Right hindlimb (tissue), 1 donor: ENCODE measurements at places on chromosomes 13 and 19.

- DNase-seq = no peak
These were observed 58.7 kb upstream of the RGCC start for GRCh38 chr13:41398494-41399170.

- no peak for DNase-seq
These were observed 18.8 kb upstream of the GTF2F2 start for GRCh38 chr13:45101327-45102018.

DNA sequence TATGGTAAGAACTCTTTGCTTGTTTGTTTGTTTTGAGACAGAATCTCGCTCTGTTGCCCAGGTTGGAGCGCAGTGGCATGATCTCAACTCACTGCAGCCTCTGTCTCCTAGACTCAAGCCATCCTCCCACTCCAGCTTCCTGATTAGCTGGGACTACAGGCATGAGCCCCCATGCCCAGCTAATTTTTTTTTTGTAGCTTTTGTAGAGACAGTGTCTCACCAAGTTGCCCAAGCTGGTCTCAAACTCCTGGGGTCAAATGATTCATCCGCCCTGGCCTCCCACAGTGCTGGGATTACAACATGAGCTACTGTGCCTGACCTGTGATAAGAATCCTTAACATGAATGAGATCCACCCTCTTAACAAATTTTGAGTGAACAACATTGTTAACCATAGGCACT is 183.9 kb upstream of the TSHZ3 start:
- DNase-seq = no peak

- DNase-seq = no peak
These were observed 3.4 kb downstream of the SF3A2 start for GRCh38 chr19:2239771-2240770.

DNA sequence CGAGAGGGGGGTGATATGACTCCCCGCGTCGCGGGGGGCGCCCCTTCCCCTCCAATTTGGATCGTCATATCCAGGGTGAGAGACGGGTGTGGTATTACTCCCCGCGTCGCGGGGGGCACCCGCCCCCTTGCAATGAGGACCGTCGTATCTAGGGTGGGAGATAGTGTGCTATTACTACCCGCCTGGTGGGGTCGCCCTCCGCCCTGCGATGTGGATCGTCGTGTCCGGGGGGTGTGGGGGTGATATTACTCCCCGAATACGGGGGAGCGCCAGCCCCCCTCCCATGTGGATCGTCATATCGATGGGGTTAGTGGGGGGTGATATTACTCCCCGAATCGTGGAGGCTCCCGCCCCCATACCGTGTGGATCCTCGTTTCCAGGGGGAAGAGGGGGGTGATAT is 29.2 kb upstream of the RGCC start:
- DNase-seq = no peak

GRCh38 chr13:67966065-67966464 is 735.9 kb upstream of the PCDH9 start:
- no peak for DNase-seq

- peak; percentile 78 for DNase-seq
These were observed 2.7 kb upstream of the MIDN start for GRCh38 chr19:1245494-1246264.

- DNase-seq = peak; percentile 12
These were observed 2.8 kb downstream of the COL4A2 start for GRCh38 chr13:110309661-110310524.

DNA sequence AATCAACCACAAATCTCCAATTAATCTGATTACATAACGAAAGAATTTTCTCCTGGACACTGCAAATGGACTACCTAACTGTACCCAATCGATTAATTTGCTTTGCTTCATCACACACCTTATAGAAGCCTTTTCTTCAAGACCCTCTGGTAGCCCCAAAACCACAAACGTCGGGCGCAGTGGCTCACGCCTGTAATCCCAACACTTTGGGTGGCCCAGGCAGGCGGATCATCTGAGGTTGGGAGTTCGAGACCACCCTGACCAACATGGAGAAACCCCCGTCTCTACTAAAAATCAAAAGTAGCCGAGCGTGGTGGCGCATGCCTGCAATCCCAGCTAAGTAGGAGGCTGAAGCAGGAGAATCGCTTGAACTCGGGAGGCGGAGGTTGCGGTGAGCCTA is 42.9 kb upstream of the ZNF429 start:
- DNase-seq = no peak

- no peak for DNase-seq
These were observed 370.0 kb downstream of the FGF9 start for GRCh38 chr13:22040810-22041364.

GRCh38 chr13:51551416-51551815 is 32.8 kb upstream of the WDFY2 start:
- DNase-seq = no peak

GRCh38 chr19:31249217-31249616 is 100.0 kb downstream of the TSHZ3 start:
- no peak for DNase-seq

DNA sequence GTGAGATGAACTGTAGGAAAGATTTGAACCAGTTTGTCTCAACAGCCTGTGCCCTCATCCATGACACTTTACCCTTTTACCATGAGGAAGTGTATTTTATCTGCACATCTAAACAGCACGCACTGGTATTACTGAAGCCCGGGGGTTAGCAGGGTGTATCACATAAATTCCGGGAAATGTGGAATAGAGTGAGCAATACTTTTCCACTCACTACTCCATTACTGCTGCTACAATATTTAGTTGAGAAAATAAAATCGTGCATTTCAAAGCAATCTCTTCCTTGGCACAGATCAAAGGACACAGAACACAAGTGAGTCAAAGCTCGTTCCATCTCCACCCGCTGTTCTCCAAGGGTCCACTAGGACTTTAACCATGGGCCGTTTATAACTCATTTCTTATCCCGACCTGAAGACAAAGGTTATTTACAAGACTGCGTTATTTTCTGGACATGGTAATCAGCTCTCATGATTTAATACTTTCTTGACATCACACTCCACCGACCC is 35.2 kb downstream of the STK24 start:
- no peak for DNase-seq

DNA sequence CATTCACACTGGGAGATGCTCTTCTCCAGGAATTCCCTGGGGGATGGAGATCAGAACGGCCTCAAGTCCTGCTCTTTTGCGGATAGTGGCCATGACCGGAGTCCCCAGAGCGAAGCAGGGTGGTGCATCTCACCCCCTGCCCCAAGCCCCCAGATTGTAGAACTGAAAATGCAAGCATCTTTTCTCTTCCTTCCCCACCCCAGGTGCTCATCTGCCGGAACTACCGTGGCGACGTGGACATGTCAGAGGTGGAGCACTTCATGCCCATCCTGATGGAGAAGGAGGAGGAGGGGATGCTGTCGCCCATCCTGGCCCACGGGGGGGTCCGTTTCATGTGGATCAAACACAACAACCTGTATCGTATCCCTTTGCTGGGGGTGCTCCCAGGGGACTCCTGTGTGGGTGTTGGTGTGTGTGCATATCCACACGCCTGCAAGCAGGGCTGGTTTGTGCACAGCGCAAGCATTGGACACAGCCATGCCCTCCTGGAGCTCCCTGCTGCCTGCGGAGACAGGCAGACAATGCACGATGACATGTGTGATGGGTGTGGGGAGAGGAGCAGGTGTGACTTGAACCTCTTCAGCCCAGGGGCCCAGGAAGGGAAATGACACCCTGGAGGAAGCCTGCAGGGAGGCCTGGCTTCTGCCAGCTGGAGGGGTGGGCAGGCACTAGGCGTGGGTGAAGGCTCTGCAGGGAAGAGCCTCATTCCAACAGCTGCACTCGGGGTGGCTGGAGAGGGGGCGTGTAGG is 5.7 kb downstream of the AP1M1 start:
- no peak for DNase-seq

GRCh38 chr13:76837801-76838200 is 48.4 kb downstream of the KCTD12 start:
- peak; percentile 47 for DNase-seq

- no peak for DNase-seq
These were observed 22.9 kb upstream of the FRY start for GRCh38 chr13:32008518-32009175.

DNA sequence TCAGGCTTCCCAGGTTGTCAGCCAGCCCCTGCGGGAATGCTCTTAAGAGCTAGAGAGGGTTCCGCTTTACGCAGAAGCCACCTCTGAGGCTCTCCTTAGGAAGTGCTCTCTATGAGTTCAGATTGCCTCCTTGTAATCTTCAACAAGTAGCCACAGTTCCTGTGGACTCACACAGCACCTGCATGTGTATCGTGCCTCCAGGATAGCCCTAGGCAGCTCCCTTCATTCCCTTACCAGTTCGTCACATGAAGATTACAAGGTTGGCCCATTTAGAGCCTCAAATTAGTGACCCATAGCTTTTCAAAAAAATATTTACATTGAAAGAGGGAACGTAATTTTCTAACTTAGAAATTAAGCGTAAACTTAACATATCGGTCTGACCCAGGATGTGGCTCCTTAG is 284.3 kb downstream of the MTUS2 start:
- no peak for DNase-seq

- DNase-seq = no peak
These were observed 531.1 kb downstream of the DCT start for GRCh38 chr13:93948162-93948922.

DNA sequence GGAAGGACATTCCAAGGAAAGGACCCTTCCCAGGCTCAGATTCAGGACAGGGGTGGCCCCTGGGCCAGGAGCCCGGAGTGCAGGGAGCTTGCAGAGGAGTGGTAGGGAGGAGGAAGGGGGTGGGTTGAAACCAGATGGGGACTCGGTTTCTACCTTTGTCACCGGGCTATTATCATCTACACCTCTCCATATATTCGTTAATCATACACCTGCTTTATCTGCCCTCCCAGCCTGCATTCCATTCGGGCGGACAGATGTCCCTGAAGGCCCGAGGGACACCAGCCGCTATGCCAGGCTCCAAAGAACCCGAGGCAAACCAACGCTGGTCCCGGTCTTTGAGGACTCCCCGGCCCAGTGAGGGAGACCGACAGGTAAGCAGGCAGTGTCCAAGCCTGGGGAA is 15.5 kb upstream of the MYH14 start:
- no peak for DNase-seq

DNA sequence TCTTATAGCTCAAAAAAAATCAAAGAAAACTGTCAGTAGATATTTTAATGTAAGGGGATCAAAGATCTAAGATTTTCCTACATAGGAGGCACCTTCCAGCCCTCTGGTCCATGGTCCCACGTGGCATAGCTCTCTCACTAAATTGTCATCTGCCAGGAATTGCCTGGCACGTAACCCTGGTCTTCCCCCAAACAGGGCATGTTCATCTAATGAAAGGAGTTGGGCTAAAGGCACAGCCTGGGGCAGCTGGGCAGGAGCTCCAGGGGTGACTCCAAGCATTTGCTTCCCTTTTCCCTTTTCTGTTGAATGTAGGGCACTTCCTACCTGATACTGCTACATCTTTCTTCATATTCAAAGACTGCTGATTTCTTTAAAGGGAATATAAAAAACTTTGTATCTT is 148.7 kb downstream of the COL4A1 start:
- no peak for DNase-seq

- DNase-seq = no peak
These were observed 32.4 kb downstream of the DHRS12 start for GRCh38 chr13:51771418-51772104.

- no peak for DNase-seq
These were observed 50.5 kb downstream of the SLITRK1 start for GRCh38 chr13:83831796-83832195.

DNA sequence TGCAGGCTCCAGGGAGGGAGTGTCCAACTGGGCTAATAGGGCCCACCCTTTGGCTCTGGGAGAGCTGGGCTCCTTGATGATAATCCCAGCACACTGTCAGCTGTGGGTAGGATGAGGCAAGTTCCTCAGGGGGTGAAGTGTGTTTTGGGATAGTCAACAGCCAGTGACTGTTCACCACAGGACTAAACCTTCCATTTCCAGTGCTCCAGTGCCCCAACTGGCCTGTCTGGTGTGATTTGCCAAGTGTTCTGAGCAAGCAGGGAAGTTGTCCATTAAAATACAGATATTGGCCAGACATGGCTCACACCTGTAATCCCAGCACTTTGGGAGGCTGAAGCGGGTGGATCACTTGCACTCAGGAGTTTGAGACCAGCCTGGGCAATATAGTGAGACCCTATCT is 150.9 kb downstream of the TM9SF2 start:
- no peak for DNase-seq

GRCh38 chr13:21058361-21058760 is 3.0 kb downstream of the LATS2 start:
- DNase-seq = no peak

- no peak for DNase-seq
These were observed 266.3 kb downstream of the LMO7 start for GRCh38 chr13:75902166-75903104.

DNA sequence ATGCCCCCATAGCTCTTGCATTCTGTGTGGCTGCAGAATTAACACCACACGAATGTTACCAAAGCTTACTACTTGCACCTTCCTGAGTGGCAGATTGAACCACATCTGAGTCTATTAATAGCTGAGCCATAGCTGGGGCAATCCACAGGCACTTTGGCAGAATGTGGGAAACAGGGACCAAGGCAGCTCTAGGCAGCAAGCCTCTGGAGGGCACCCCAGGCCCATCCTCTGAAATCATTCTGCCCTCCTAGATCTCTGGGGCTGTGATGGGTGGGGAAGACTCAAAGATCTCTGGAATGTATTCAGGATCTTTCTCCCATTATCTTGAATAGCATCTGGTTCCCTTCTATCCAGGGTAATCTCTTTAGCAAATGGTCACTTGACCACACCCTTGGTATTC is 139.3 kb downstream of the TNFRSF19 start:
- DNase-seq = no peak

GRCh38 chr19:48111280-48111679 is 663 bp upstream of the PLA2G4C start:
- DNase-seq = no peak
